ENCODE measurements at places on chromosomes 5 and 9.

- no peak for DNase-seq
Measured at GRCh38 chr9:83622433-83622938, 457 bp upstream of the IDNK start.

DNA sequence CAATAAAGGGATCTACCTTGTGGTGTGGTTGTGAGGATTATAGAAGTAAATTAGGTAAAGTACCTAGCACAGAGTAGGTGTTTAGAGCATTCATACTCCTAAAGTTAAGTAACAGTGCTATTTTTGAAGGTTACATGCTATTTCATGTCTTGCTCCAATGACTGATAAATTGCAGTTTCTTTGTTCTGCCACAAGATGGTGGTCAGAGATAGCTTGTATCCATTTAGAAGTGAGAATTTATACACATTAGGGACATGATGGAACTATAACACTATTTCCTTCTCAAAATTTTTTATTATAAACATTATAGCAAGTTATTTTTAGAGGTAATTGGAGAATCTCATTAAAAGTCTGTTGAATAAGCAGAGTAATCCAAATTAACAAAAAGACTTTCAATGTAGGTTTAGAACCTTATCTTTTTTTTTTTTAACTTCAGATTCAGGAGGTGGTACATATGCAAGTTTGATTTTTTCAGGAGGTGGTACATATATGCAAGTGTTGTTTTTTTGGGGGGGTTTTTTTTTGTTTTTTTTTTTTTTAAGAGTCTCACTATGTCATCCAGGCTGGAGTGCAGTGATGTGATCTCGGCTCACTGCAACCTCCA, 17.1 kb downstream of the MTREX start:
- DNase-seq: no peak

- no peak for DNase-seq
Measured at GRCh38 chr9:116160676-116161571, 7.3 kb downstream of the PAPPA start.

DNA sequence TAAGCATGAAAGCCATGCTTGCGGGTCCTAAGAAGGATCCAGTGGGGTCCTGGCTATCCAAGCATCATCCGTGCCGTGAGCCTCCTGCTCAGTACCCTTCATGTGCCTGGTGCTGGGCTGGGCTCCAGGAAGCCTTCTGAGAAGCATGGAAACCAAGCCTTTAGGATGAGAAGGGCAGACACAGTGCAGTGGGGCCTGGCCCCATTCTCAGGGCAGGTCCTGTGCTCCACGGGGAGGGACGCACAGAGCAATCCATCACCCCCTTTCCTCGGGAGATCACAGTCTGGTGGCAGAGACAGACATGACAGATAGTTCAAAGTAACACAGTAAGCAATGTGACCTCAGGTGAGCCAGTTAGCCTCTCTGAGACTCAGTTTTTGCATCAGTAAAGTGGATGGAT, 76.9 kb downstream of the RGS3 start:
- DNase-seq: no peak

DNA sequence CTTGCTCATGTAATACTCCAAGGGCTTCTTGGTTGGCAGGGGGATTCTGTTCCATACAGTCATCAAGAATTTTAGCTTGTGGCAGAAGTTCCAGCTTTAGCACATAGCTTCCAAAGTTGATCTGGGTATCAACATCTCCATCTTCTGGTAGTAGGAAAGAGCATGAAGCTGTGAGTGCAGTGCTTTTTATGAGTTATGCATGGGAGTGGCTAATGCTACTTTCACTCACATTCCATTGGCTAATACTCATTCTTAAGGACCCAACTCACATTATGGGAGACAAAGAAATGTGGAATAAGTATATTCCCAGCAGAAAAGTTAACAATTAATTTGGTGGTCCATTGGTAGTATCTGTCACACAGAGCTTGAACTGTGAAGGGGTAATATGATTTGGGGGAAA, 194.2 kb upstream of the CHD1 start:
- DNase-seq: no peak

GRCh38 chr5:82707741-82708140, 369.5 kb downstream of the TMEM167A start:
- DNase-seq: no peak

GRCh38 chr9:31848505-31849285, 535.7 kb upstream of the ACO1 start:
- no peak for DNase-seq

DNA sequence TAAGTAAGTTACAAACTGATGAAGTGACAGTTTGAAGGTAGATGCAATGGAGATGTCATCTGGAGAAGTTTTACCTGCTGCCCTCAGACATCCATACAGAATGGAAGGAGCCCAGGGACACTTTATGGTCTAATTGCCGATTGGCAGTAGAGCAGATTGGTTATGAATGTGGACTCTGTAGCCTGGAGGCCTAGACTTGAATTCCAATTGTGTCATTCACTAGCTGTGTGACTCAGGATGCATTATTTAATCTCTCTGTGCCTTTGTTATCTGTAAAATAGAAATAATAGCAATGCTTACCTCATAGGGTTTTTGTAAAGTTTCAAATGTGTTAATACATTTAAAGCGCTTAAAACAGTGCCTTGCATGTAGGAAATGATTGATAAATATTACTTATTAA, 5.2 kb upstream of the TCERG1 start:
- no peak for DNase-seq

DNA sequence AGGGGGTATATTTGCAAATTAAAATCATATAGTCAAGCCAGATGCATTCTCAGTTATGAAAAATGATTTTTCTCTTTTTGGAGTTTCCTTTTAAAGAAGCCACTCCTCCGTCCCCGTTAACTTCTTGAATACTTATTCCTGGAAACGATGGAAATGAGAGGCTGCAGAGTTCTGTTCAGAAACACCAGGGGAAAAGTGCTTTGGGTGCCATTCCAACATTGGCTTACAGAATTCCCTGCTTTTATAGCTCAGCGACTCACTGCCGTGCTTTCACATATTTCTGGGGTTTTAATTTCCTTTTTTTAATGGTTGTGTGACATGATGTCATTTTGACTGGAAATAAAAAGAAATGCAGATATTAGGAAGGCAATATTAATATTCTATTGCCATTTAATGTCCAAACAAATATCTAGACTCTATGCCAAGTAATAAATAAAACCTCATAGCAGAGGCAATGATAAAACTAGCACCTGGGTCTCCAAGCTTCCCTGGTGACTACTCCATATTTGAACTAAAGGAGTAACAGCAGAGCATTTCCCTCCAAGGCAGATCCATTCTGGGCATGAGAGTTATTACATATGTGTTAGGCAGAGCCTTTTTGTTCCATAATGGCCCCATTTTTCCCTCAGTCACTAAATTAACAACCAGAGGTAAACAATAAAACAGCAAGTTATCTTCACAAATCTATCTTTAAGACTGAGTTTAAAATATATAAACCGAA, 363.4 kb downstream of the EBF1 start:
- DNase-seq: no peak

DNA sequence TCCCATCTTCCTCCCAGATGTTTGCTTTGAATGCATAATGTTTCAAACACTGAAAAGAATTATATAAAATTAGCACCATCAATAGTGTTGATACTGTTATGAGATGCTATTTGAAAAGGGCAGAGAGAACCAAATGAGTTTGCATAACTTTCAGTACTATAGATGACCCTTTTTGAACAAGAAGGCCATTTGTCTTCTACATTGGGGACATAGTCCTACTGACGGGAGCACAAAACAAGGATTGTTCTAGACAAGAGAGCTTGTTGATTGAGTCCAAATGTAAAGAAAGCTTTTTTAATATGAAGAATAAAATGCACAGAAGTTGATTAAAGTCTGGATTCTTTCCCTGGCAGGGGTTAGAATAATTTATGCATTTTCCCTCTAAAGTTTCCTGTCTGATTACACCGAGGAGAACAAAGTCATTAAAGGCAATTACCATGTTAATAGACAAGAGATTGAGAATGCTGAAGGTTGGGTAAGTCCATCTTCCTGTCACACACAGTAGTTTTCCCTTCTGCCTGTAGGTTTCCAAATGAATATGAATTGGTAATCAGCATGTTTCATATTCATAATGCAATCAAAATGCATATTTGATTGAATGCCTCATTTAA, 32.8 kb upstream of the ADCY2 start:
- DNase-seq: no peak

GRCh38 chr5:60403343-60404006, 296.5 kb downstream of the DEPDC1B start:
- DNase-seq: no peak

- no peak for DNase-seq
Measured at GRCh38 chr9:33506626-33507370, 17.3 kb upstream of the ANKRD18B start.

DNA sequence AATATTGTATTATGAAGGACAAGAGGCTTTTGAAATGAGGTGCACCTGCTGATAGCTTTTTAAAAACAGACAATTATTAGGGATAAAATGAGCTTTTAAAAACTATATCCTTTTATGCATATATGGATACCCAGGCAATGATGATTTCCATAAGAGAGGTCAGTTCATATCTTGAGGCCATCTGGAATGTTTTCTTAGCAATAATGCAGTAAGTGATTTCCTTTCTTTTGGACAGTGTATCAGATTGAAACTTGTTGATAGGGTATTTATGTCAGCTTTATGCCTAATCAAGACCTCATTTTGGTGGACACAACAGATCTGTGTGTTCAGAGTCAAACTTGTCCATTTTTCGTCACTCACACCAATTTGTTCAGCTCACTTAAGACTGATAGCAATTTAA, 413.5 kb upstream of the WWC1 start:
- DNase-seq: no peak

GRCh38 chr5:141508798-141509611, 20.1 kb downstream of the PCDHGC5 start:
- no peak for DNase-seq

- no peak for DNase-seq
Measured at GRCh38 chr5:84603568-84604185, 219.0 kb upstream of the EDIL3 start.

DNA sequence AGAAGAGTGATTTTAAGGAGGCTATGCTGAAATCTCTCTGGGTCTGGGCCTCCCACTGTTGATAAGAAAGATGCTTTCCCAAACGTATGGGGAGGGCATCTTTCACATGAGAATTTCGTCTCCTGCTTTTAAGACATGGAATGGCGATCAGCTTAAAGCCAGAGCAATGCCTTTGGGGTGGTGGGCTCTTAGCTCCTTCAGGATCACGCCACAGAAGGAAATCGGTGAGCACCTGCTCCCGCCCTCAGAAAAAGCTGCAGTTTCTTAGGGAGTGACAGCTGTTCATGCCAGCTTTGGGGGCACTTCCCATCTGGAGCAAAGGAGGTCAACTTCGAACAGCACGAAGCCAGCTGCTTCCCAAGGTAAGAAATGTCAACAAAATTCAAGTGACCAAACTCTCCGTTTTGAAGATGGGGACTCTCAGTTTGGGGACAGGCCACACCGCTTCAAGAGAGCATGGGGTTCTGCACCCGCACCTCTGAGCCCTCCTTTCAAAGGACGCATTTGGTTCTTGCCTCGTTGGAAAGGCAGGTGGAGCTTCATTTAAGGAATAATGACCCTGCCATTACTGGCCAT, 39.0 kb downstream of the TRIP13 start:
- DNase-seq: no peak

DNA sequence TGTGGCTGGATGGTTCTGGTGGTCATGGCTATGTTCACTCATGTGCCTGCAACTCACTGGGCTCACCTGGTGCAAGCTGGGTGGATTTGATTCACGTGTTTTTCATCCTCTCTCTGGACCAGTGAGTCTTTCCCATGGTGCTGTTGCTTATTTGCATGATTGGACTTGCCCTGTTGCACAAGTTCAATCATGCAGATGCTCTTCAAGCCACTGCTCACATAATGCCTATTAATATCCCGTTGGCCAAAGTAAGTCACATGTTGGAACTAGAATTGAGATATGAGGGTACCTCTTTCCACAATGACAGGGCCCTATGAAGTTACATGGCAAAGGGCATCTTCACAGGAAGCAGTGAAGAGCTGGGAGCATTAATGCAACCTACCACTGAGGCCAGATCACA, 26.5 kb upstream of the MROH2B start:
- no peak for DNase-seq

GRCh38 chr5:95390812-95391492, at the start of gene FAM81B:
Gene FAM81B (plus strand): TSS chr5:95391366. CDS start chr5:95391390, 24 bp downstream.
- no peak for DNase-seq

GRCh38 chr9:77753180-77753579, 105.1 kb upstream of the GNA14 start:
- DNase-seq: no peak

- no peak for DNase-seq
Measured at GRCh38 chr9:120616966-120617935, 37.3 kb upstream of the CDK5RAP2 start.

- DNase-seq: no peak
Measured at GRCh38 chr5:178375348-178375747, 142.7 kb upstream of the PHYKPL start.

DNA sequence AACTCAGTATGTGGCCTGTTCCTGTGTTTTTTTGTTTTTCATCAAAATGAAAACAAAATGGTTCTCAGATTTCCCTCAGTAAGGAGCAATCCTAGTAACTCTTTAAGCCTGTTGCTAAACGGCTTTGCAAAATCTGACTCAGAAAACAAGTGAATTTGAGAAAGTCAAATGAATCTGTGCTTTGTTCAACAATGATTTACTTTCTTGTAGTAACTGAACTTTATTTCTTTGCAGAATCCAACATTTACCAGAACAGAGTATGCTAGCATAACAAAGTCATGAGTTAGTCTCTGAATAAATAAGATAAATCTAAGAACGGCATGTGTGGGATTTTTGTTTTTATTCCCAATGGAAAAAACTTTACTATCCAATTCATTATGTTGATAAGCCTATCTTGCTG, 93.8 kb downstream of the OXCT1 start:
- DNase-seq: no peak

- DNase-seq: no peak
Measured at GRCh38 chr5:127871503-127872153, 168.4 kb downstream of the CCDC192 start.

GRCh38 chr9:23229890-23230317, 596.1 kb downstream of the ELAVL2 start:
- DNase-seq: no peak

DNA sequence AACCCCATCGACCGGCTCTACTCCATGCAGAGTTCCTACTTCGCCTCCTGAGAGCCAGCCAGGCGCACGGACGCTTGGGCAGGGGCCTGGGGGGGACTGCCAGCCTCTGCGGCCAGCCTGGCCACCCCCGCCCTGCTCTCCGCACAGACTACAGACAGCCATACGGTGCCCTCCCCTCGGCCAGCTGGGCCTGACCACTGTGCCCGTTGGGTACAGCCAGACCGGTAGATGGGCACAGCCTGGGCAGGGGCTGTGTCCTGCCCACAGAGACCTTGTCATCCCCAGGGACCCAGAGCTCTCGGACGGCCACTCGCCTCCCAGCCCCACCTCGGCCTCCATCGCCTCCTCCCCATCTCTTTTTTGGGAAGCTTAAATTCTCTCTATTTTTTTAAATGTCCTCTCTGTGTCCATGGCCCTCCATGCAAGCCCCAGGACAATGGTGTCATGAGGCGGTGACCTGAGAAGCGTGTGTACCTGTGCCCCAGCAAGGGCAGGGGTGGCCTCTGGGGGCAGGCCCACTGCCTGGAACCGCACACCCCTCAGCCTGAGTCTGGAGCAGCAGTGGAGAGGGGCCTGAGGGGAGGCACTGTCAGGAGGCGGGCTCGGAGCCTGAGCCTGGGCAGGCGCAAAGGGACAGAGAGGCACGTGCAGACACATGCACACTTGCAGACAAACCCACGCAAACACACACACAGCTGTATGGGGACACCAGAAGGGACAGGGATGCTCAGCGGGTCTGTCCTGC, 82.8 kb downstream of the LMX1B start:
- DNase-seq: no peak
